ENCODE measurements at places on chromosomes 4 and X.

- DNase-seq: no peak
These were observed 38.6 kb downstream of the TMEM150C start for GRCh38 chr4:82523179-82523578.

DNA sequence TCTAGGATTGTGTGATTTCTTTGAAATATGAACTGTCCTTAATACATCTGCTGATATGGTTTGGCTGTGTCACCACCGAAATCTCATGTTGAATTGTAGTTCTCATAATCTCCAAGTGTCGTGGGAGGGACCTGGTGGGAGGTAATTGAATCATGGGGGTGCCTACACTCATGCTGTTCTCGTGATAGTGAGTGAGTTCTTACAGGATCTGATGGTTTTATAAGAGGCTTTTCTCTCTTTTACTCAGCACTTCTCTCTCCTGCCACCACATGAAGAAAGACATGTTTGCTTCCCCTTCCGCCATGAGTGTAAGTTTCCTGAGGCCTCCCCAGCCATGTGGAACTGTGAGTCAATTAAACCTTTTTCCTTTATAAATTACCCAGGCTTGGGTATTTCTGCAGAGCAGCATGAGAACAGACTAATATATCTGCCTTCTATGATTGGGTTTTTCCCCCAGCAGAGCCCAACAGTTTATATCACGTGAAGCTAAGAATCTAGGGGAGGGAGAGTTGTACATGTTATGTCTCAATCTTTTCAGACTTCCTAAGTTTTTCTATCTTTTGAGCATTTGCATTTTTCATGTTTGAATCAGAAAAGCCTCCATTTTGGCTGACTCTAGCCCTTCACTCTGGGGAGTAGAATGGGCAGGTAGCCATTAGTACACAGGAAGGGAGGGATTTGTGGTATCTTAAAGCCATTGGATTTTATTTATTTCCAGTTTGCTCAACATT lies 58.9 kb downstream of the PLAC1 start:
- no peak for DNase-seq

GRCh38 chr4:124061413-124061812 lies 651.1 kb downstream of the ANKRD50 start:
- DNase-seq: no peak

DNA sequence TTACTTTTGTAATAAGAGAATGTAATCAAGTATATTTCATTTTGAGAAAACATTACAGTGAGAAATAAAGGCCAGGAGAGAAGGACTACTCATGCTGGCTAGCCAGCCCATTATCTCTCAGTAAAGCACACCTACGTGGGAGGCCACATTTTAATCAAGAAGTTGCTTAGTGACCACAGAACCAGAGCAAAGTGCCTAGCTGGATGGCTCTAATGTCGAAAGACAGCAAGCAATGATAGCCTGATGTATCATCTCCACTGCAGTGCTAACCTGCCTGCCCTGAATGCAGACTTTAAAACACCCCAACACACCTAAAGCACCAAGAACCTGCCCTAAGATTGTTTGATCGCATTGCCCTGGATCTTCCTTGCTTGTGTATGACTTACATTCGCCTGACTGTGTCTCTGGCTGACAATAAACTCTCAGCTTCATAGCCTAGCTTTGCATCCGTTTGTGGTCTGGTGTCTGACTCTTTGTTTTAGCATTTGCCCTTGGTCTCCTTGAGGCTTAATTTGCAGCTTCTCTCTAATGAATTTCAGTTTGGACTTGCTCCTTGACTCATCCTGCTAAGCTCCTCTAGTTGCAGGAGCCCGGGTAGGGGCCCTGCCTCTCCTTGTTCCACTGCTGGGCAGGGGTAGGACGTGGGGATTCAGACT lies 31.4 kb upstream of the SOWAHD start:
- no peak for DNase-seq

GRCh38 chr4:144179152-144179739 lies 38.7 kb upstream of the GYPA start:
- DNase-seq: no peak

- DNase-seq: no peak
These were observed 98.6 kb upstream of the ATXN3L start for GRCh38 chrX:13418126-13419097.

- no peak for DNase-seq
These were observed 74.6 kb upstream of the NALF2 start for GRCh38 chrX:69429339-69430015.

DNA sequence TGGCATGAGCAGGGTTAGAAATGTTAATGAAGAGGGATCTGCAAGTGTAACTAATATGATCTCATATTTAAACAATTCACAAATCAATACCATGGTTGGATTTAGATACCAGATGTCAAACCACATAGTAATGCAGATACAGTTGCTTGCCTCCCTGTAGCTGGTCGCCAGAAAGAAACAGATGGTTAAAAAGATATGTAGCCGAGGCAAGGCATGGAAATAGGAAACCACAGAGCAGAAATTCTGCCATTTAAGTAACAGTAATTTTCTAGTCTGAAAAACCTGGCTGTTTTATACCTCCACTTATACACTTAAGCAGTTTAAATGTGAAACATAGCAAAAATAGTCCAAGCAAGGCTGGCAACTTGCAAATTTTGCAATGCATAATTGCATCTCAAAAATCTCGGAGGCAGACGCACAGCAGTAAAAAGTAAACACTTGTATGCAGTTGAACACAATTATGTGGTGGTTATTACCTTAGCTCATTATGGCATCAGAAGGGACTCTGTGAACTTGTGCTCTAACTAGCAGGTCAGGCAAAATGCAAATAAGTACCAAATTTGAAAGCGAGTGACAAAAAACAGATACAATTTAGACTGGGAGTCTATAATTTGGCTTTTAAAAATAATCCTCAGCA lies 126.8 kb downstream of the NAA11 start:
- no peak for DNase-seq

GRCh38 chr4:36196145-36196913 lies 48.0 kb downstream of the ARAP2 start:
- no peak for DNase-seq

DNA sequence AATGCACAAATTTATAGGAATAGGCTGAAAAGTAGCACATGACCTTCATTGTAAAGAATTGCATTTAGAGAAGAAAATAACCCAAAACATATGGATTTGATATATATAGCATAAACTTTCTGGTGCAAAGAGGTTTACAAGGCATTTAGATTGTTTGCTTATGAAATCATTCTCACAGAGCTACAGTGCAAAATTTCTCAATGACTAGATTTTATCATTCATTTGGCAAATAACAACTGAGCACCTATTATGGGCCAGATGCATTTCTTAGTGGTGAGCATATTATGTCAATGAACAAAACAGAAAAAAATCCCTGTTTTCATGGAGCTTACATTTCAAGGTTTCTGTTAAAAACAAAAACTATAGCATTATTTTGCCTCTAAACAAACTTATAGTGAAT lies 34.1 kb upstream of the TNIP3 start:
- no peak for DNase-seq

- peak; percentile 10 for DNase-seq
These were observed at the start of gene SOWAHB for GRCh38 chr4:76897536-76898384. TSS of gene SOWAHB (minus strand) at chr4:76898144. CDS start at chr4:76897849, 295 bp downstream.

DNA sequence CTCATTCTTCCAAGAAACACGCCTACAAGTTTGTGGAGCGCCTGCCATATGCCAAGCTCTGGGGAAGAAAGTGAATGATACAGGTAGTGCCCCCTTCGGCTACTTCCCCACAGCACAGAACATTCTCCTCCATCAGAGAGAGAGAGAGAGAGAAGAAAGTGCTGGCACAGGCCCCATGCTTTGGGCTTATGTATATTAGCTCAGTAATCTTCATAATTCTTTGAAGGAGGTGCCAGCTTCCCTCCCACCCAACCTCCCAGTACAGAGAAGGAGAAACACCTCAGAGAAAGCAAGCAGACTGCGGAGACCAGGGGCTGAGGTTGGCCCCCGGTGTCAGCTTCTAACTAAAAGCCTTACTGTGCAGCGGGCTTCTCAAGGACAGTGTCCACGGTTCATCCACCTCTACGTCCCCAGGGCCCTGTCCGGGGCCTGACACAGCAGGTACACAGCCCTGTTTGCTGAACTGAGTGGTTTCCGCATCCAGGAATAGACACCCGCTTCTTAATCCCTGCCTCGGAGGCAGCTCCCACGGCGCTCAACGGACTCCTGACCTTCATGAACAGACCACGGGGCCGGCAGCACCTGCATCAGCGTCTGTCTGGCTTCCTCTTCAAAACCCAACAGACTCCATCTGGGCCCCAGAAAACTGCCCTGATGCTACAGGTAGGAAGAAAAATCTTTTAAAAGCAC lies 50.2 kb downstream of the JAKMIP1 start:
- no peak for DNase-seq

- DNase-seq: no peak
These were observed 39.3 kb upstream of the FHDC1 start for GRCh38 chr4:152896811-152897210.

Data from stimulated activated CD4-positive, alpha-beta T cell treated with anti-CD3 and anti-CD28 coated beads, Interleukin-1b, Interleukin-23, amount 100 ng/mL, for 24 hours (primary cell).